Activated T-cell treated with anti-CD3 and anti-CD28 coated beads, Interleukin-2, amount 50 U/mL, for 1 hour (primary cell): ENCODE measurements at places on chromosomes 4 and X.

DNA sequence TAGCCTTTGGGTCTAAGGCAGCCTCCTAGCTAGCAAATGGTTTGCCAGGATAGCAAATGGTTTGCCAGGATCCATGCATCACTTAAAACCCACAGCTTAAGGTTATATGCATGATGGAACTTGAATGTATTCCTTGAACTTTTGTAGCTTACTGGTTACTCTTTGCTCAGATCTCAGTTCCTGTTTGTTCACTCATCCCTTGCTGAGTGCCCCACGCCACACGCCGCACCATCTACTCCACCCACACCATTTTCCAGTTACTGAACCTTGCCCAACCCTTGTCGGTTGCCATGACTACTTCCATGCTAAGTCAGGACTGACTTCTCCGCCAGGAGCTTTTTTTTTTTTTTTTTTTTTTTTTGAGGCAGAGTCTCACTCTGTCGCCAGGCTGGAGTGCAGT, 29.5 kb upstream of the XIAP start:
- no peak for DNase-seq

- DNase-seq, result no peak
These were observed 6.1 kb upstream of the BOD1L1 start for GRCh38 chr4:13633671-13634070.

GRCh38 chrX:101362757-101363156, 14.2 kb upstream of the TIMM8A start:
- DNase-seq, result no peak

- no peak for DNase-seq
These were observed 48.7 kb upstream of the STX18 start for GRCh38 chr4:4590546-4590945.

DNA sequence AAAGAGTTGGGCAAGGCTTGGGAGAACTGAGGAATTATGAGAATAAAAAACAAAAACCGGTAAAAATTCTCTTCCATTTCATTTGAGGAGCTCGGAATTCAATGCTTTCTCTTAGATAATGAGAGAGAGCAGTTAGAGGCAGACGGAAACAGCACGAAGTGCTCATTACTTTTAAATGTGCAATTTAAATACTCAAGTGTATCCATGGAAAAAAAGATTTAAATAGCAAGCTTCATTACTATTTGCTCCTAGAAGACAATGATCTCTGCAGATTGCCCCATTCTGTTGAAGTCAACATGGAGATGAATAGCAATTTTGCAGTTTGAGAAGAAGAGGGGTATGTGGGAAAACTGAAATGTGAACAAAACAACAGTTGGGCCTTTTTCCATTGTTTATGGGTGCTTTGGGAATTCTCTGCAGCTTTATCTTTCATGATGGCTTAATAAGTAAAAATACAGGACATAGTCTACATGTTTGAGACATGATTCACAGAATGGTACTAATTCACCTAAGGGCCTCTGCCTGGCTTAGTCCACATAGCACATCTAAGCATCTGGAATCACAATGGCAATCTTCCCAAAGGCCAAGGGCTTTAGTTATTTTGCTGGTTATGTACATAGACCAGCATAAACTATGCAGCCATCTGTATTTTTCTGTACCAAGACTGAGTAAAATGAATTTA, 512.7 kb upstream of the FAT1 start:
- no peak for DNase-seq

GRCh38 chr4:37690976-37691375, 4.8 kb upstream of the RELL1 start:
- DNase-seq, result no peak

- no peak for DNase-seq
These were observed 79.3 kb upstream of the C4orf50 start for GRCh38 chr4:6097581-6097980.

GRCh38 chrX:77776659-77777058, 9.4 kb downstream of the ATRX start:
- no peak for DNase-seq

DNA sequence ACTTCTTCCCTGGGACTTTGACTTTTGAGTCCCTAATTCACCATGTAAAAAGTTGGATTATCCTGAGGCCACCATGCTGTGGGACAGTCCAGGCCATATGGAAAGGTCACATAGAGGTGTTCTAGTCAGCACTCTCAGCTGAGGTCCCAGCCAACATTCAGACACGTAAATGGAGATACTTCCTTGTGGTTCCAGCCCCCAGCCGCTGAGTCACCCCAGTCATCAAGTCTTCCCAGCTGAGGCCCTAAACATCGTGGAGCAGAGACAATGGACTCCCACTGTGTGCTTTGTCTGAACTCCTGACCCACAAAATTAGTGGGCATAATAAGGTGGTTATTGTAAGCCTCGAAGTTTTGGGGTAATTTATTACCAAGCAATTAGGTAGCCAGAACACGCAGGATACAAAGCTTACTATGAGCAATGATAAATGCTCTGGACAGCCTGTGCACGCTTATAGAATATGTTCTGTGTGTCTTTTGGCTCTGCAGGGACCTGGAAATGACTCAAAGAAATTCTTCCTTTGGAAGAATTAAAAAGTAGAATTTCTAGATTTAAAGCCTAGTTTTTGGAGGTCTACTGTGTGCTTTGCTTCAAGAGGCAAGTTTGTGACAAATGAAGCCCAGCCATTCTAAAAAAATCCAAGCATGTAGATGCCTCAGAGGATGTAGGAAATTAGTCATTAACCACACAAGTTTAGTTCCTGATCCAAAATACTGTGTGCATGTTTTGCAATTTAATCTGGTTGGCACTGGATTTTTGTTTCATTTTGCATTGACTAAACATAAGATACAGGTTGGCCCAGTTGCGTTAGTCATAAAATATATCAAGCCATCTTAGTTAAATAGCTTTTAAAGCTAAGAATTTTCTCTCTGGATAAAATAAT, 33.2 kb upstream of the SLC9A7 start:
- DNase-seq, result no peak

DNA sequence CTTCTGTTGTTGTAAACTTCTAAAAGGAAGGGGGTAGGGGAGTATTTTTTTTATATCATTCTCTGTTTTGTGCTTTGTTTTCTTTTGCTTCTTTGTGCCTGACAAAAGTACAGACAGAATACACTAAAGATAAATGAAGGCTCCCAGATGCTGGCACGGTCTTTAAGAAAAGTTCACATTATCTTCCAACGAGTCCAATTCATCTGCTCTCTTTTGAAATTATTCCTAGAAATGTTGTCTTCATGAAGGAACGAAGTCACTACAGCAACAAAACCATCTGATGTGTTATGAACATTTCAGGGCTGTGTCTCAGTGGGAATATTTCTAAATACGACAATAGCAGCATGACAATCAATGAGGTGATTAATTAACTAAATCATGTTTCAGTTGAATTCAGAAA, 813.8 kb upstream of the HTR2C start:
- DNase-seq, result no peak

DNA sequence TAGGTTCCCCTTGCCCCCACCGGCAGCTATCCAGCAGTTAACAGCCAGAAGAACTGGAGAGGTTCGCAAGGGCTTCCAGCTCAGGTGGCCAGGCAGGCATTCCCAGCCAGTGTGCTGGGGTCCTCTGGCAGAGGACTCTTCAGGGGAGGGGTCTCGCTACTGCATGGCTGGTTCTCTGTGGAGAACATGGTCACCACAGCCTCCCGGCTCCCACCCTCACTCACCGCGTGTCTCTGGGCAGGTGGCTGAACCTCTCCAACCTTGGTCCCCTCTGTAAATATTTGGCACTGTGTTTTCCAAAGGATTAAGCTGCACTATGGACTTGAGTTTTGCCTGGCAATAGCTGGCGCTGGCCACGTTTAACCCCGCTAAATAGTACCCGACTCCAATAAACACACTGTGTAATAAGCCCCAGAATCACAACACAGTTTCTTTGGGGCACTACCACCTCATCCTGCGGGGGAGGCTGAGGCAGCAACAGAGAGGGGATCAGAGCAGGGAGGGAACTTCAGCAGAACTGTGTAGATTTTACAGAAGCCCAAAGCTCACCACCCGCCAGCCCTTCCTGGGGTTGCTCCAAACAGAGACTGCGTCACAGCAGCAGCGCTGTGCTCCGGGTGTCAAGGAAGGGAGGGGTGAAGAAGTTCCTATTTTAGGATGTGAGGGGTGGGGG, 15.2 kb downstream of the BCOR start:
- DNase-seq, result no peak
